ENCODE measurements at places on chromosomes 3 and 15.

DNA sequence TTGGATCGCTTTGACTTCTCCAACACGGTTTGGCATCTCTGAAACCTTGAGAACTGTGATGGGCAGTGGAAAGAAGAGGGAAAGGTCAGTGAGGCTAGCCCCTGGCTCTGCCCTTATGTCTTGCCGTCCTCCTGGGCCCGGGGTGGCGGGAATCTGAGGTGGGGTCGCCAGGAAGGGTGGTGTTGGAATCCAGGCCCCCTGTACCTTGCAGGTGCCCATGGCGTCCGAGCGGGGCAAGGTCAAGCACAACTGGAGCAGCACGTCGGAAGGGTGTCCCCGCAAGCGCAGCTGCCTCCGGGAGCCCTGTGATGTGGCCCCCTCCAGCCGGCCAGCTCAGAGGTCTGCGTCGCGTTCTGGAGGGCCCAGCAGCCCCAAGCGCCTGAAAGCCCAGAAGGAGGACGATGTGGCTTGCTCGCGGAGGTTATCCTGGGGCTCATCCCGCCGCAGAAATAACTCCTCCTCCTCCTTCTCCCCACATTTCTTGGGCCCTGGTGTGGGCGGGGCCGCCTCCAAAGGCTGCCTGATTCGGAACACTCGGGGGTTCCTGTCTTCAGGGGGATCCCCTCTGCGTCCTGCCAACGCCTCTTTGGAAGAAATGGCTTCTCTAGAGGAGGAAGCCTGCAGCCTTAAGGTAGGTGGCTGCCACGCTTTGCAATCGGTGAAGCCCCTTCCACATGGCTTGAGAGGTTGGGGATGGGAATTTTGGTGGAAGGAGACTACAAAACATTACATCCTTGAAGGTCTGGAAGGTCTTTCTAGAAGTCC lies 907 bp downstream of the TATDN2 start:
- no peak for DNase-seq

DNA sequence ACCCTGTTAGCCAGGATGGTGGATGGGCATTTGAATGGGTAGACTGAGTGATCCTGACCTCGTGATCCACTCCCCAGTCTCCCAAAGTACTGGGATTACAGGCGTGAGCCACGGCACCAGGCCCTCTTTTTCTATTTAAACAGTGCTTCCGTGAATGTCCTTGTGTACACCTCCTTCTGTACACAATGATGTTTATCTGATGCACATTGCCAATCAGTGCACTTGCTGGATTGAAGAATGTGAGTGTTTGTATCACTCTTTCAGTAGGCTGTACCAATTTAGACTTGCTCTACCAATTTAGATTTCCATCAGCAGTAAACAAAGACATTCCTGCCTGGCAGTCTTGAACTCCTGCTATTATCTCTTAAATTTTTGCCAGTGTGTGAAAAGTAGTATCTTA lies 8.9 kb upstream of the ZNF619 start:
- no peak for DNase-seq

DNA sequence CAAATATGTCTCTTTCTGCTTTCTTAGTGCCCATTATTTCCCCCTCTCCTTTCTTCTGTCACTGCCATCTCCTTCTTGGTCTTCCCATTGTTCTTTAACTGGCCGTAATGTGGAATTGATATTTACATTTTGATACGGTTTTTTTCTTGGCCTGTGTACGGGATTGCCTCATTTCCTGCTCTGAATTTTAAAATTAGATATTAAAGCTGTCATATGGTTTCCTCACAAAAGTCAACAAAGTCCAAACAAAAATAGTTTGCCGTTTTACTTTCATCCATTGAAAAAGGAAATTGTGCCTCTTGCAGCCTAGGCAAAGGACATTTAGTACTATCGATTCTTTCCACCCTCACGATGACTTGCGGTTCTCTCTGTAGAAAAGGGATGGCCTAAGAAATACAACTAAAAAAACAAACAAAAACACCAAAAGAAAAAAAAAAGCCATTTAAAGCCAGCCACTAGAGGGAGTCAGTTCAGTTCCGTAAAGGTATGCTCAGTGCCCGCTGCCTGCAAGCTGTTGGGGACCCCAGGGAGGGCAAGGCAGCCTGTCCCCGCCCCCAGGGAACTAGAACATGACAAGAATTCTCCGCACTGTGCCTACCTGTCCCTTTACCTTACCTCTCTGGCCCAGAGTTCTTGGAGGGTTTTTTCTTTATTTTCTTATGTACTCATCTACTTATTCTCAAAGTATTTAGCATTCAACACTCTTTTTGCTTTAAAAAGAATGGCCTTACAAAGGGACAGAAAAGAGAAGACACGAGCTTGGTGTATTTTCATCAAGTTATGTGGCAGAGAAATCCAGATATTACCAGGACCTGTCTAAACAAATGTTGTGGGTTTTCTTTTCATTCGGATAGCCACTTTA lies 30.0 kb upstream of the NR2E3 start:
- DNase-seq = no peak

DNA sequence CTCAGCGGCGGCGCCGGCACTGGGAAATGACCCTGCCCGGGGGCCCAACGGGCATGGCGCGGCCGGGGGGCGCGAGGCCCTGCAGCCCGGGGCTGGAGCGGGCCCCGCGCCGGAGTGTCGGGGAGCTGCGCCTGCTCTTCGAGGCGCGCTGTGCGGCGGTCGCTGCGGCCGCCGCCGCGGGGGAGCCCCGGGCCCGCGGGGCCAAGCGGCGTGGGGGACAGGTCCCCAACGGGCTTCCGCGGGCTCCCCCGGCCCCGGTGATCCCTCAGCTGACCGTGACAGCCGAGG lies 172 bp downstream of the ITPKA start:
- DNase-seq = no peak

DNA sequence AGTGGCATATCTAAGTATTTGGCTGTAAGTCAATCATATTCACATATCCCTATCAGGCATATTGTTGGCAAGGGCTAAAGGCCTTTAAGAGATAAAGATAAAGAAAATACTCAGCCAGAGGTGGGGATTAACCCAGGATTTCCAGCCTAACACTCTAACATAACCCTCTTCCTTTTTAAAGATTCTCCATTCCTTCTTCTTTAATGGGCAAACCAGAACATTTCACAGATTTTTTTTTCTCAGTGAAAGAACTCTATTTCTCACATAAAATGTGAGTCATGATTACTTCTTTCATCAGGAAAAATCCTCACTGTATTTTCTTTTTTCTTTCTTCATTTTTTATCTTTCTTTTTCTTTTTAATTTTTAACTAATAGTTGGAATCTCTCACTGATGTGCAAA lies 200.4 kb downstream of the NR1D2 start:
- DNase-seq = no peak
